ENCODE measurements at places on chromosomes 12 and 14. TPM values are rescaled to one million over a fixed set of nuclear protein-coding genes. Genes with fewer than 3 reads are reported as not detected.

- H3K27me3 ChIP-seq, result no peaks in the 10 kb centered on the region
- peaks cover 3% of the 10 kb centered on the region for H3K36me3 ChIP-seq
- no peak overlapping the region for H3K27ac ChIP-seq
- peaks cover 25% of the 10 kb centered on the region for H3K4me1 ChIP-seq
Measured at GRCh38 chr12:95116773-95117172, 43.4 kb upstream of the NR2C1 start.

DNA sequence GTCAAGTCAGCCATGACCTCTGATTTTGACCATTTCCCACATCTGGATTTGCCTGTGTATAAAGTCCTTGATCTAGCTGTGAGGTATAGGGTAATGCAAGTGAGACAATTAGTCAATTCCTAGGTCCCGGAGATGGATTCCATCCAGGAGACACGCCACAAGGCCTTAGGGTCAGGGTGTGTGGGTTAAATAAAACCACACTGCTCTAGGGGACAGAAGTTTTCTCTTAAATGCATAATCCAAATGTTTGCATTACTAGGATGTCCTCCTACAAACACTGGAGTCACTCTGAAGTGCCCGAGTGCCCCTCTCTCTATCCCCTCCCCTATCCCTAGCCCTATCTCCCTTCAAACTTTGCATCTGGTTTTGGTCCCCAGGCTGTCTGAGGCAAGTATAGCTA, 26.8 kb downstream of the LRIG3 start:
- H3K4me3 ChIP-seq, result no peak overlapping the region
- peaks cover 3% of the 10 kb centered on the region for H3K4me1 ChIP-seq

DNA sequence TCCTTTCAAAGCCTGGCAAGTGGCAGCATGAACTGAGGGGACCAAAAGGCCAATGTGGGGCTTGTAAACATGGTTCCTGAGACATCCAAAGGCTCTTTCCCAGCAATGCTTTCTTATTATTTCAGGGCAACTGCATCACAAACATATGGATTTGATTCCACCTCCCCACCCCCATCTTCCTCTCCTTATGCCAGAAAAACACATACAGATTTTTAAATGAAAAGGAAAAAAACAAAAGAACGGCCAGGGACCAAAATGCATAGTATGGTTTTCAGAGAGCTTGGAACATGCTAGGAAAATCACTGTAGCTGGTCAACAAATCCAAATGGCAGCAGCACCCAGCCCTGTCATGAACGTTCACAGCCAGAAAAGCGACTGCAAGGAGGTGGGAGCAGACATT, 167.6 kb downstream of the ANO2 start:
- no peak overlapping the region for H3K27ac ChIP-seq
- peaks cover 5% of the 10 kb centered on the region for H3K4me1 ChIP-seq
- no peaks in the 10 kb centered on the region for H3K27me3 ChIP-seq
- no peak for DNase-seq
- H3K4me3 ChIP-seq, result no peak overlapping the region
- H3K36me3 ChIP-seq, result no peaks in the 10 kb centered on the region

The KCTD10 gene
- 101 TPM for total RNA-seq
